ENCODE measurements at places on chromosomes 7 and 10. TPM values are rescaled to one million over a fixed set of nuclear protein-coding genes. Genes with fewer than 3 reads are reported as not detected.

Gene PLXNA4
- total RNA-seq, result 1.2 TPM

DNA sequence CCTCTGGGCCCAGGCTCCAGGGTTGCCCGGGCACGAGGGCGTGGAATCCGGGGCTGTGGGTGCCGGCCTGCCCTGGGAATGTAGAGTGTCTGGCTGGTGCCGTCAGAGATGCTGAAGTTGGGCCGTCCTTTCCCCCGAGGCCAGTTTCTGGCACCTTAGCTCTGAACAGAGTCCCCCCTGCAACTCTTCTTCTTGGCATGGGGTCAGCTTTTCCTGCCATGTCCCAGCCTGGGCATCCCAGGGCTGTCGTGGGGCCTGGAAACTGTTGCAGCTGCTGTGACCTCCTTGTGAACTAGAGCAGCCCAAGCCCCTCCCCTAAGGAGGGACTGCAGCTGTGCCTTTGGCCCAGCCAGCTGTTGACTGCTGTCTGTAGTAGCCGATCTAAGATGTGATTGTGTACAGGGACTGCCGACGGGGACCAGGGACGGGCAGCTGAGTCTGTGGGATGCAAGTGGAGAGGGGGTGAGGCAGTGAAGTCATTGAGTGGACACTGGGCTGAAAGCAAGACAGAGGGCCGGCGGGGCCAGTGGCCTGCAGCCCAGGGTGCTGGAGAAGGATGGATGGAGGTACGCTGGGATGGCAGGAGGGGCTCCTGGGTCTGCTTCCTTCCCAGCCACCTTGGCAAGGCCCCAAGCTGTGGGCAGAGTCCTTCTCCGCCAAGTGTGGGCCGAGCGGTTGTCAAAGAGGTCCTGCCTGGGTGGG, 35.8 kb downstream of the GBX1 start:
- DNase-seq, result no peak

Gene CPA2
- under 0.01 TPM for total RNA-seq

- DNase-seq, result no peak
These were observed 37.8 kb downstream of the HIPK2 start for GRCh38 chr7:139739863-139740597.

Gene TLX1
- not detected for total RNA-seq

Gene NCF1
- total RNA-seq, result under 0.01 TPM

DNA sequence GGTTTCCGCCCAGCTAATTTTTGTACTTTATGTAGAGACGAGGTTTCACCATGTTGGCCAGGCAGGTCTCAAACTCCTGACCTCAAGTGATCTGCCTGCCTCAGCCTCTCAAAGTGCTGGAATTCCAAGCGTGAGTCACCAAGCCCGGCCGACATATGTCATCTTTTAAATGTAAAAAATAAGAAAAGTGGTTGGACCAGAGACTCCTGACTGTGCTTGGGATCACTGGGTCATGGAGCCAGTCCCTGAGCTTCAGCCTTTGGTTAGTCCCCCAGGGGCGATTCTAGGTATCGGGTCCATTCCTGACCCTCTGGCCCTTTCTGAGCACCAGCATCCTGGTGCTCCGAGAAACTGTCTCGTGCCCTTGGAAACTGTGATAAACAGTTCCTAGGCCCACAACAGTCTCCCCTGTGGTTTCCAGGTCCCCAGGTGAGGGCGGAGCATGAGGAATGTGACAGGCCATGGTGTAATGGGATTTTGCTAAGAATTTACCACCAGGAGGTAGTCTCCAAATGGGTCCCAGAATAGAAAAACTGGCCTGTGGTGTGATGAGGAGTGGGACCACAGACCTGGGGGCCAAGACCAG, 32.8 kb downstream of the UBTD1 start:
- DNase-seq, result peak; percentile 37

DNA sequence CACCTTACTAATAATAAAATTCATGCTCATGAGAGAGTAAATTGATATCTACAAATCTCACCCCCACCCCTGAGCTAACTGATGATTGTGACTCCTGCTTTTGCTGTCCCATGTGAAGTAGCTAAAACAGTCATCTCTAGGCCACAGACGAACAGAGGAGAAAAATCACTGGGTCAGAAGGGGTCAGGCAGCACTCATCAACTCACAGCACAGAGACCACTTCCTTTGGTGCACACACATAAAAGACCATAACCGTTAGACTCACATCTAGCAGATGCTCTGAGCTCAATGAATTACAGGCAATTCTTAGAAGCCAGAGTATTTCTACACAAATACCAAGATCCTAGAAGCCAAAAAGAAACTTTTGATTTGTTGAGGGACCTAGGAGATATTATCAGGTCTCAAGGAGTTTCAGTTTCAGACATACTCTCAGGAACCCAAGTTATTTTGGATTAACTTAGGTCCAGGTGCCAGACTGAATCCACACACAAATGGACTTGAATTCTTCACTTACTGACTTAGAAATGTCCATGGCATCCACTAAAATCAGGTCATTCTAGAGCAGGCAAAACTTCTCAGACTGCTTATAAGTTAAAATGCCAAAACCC, 65.0 kb upstream of the TES start:
- DNase-seq, result no peak

- peak; percentile 80 for DNase-seq
These were observed 93.1 kb upstream of the PDE1C start for GRCh38 chr7:32163141-32163806.

DNA sequence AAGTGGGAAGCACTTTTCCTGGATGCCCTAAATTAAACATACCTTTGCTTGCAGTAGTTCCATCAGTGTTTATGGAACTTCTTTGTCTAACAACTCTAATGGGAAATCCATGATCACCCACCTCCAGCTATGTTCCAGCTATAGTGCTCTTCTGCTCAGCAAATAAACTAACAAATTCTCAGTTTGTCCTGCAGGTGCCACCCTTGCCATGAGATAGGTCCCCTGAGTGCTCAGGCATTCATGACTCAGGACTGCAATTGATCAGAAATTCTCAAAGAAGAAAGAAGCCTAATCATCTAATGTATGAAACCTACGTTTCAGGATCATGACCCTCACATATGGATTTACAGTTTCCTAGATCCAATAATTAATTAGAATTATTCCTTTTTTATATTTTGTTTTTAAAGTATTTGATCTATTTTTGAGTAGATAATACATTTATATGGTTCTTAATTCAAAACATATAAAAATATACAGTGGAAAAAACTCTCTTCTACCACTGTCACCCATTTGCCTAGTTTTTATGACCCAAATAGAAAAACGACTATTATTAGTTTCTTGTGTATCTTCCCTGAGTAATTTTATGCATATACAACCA, 48.7 kb upstream of the DYNC1I1 start:
- DNase-seq, result peak; percentile 36

DNA sequence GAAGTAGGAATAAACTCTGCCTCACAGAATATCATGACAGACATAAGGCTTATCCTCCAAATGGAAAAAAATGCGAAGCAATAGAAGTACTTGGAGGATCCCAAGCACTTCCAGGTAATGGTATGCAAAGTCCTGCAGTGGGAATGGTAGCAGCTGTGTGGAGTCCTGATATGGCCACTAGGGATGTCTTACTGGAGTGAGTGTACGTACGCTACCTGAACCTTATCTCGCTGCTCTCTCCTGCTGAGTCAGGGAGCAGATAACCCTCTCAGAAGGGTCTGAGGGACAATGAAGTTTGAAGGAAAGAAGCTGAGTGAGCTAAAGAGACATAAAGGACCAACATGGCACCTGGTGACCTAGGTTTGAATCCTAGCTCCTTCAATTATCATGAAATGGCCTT, 42.2 kb downstream of the CH25H start:
- no peak for DNase-seq

- DNase-seq, result no peak
These were observed 25.7 kb upstream of the C1GALT1 start for GRCh38 chr7:7156663-7157062.

DNA sequence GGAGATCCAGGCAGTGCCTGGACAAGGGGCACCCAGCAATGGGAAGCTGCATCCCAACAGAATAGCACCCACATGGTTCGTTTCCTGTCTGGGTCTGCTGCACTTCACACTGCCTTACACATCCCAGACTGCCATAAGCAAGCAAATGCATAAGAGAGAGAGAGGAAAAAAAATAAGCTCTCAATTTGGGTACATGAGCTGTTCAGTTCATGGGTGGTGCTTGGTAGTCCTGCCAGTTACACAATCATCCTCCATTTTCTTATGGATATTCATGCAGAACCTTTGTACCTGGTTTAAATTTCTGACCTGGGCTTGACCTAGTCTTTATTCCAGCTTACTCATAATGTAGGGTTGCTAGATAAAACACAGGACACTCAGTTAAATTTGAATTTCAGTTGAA, 733.6 kb downstream of the TNS3 start:
- DNase-seq, result no peak

Gene CLEC5A
- not detected for total RNA-seq

DNA sequence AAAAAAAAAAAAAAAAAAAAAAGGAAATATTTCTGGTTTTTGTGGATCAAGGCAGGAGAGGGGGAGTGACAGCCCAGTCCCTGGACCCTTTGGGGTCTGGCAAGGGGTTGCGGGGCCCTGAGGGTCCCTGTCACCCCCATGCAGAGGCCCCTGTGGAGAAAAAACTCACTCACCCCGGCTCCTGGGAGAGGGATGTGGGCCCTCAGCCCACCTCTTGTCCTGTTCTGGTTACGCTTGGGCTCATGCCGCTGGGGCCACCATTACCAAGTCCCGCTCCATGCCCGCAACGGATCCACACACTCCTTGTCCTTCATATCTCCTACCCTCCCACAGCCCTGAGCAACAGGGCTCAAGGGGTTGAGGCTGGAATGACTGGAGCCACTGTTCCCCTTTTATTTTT, 1.0 kb upstream of the TMEM184A start:
- DNase-seq, result no peak

GRCh38 chr7:80475383-80475782, 36.5 kb downstream of the GNAT3 start:
- no peak for DNase-seq

Gene BAMBI
- total RNA-seq, result 4.6 TPM

Gene BLNK
- total RNA-seq, result 0.51 TPM

DNA sequence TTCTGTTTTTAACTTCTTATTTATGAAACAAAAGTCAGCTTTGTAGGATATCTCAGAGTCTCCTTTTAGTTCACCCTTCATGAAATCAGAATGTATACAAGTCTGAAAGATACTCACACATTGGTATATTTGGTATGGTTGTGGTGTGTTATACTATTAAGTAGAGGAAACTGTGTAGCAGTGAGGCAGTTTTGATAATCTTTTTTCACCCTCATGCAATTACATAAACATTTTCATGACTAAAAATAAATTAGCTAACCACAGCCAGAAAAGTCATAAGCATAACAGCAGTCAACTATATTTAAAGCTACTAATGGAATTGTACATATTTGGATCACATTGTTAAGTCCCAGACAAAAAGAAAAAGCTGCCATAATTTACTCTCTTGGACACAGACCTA, 62.1 kb downstream of the FAM185A start:
- DNase-seq, result no peak

Gene LGI1
- total RNA-seq, result not detected

Gene TMEM270
- total RNA-seq, result not detected

Gene AKR1C1
- total RNA-seq, result 72.2 TPM

Gene GSTO2
- 2.1 TPM for total RNA-seq

DNA sequence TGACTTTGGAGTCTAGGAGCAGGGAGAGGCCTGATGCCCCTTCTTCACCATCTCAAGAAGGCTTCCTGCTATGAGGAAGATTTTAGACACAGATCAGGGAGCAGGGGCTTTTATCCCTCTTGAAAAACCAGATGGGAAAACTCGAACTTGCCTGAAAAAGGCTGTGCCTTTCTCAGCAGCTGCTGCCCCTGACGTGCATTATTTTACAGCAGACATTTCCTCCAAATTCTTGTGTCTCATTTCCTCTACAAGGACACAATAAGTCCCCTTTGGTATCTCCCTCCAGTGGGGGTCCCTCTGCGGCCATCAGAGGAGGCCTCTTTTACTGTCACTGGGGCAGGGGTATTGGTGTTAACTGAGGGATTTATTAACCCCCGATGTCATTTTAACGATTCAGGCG, 38.0 kb upstream of the AQP1 start:
- no peak for DNase-seq

DNA sequence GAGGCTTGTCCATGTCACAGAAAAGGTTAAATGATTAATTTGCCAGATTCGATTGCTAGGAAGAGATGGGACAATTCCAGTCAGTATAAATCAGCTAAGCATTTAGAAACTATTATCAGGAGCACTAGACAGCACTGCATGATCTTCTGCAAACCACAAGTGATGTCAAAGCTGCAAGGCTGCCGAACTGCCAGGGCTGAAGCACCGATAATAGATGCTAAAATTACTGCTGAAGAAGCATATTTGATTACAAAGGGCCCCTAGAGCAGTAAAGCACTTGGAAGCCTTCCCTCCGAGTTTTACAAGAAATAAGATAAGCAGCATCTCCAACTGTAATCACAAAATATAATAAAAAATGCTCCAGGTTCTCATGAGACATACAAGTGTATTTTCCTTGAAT, 40.6 kb downstream of the RNLS start:
- DNase-seq, result no peak

Gene TNS3
- 52.6 TPM for total RNA-seq

Gene NPY4R2
- not detected for total RNA-seq

Gene TMEM273
- not detected for total RNA-seq

Gene ZNF503
- total RNA-seq, result 8.2 TPM

Gene OPN4
- not detected for total RNA-seq

GRCh38 chr7:24036033-24036412, 248.0 kb upstream of the NPY start:
- no peak for DNase-seq

- no peak for DNase-seq
These were observed 36.0 kb upstream of the CUX1 start for GRCh38 chr7:101781439-101781838.

- DNase-seq, result no peak
These were observed 128.1 kb upstream of the NANOS1 start for GRCh38 chr10:118901380-118901779.

Gene RTKN2
- 0.51 TPM for total RNA-seq

- peak; percentile 97 for DNase-seq
These were observed 149.2 kb downstream of the PRKAG2 start for GRCh38 chr7:151727579-151728285.

DNA sequence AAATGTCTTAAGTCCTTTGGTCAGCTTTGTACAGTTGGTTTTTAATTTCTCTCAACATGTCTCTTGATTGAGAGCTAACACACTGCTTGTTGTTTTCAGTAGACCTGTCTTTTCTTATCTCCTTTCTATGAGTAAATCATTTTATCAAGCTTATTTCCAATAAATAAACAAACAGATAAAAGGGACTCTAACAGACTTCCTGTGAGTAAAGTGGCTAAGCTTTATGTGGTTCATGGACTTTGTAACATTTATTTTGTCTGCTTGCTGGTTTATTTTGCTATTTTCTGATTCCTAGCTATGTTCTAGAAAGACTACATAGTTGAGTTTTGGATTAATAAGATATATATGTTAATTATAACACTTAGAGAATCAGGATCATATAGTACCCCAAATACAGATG, 27.1 kb downstream of the OR9A2 start:
- no peak for DNase-seq

DNA sequence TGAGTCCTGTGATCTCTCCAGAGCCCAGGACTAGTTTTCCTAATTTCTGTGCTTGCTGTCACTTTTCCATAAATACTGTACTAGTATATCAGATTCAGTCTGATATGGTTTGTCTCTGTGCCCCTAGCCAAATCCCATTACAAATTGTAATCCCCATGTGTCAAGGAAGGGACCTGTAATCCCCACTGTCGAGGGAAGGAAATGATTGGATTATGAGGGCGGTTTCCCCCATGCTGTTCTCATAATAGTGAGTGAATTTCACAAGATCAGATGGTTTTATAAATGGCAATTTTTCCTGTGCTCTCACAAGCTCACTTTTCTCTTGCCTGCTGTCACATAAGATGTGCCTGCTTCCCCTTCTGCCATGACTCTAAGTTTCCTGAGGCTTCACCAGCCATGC, 54.8 kb upstream of the IFRD1 start:
- no peak for DNase-seq
